Fibroblast of skin of left biceps (primary cell): ENCODE measurements at places on chromosomes 7 and 10.

- no peak for DNase-seq
Observed at GRCh38 chr7:26423436-26423835, 131.8 kb downstream of the SNX10 start.

- no peak for DNase-seq
Observed at GRCh38 chr7:116633131-116633988, 38.6 kb upstream of the MET start.

GRCh38 chr7:1544178-1544895 is 11.7 kb downstream of the TMEM184A start:
- no peak for DNase-seq

GRCh38 chr7:11858622-11859302 is 26.8 kb upstream of the THSD7A start:
- no peak for DNase-seq

- DNase-seq, result no peak
Observed at GRCh38 chr7:120504386-120504785, 231.4 kb downstream of the KCND2 start.

DNA sequence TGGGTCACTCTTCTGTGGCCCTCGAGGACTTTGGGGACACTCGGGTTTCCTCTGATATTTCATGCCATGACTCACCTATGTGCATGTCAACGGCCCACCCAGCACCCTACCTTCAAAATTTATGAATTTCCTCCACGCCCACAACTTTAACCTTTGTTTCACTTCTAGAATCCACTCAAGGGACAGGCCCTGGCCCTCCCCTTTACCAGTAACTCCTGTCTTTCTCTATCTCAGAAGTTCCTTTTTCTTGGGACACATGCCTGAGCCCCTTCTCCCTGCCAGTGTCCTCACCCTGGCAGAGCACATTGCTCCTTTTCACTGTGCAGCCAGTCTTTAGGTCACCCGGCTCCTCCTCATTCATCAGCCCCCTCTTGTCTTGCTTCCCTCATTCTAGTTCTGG is 282.5 kb upstream of the KLF6 start:
- no peak for DNase-seq

DNA sequence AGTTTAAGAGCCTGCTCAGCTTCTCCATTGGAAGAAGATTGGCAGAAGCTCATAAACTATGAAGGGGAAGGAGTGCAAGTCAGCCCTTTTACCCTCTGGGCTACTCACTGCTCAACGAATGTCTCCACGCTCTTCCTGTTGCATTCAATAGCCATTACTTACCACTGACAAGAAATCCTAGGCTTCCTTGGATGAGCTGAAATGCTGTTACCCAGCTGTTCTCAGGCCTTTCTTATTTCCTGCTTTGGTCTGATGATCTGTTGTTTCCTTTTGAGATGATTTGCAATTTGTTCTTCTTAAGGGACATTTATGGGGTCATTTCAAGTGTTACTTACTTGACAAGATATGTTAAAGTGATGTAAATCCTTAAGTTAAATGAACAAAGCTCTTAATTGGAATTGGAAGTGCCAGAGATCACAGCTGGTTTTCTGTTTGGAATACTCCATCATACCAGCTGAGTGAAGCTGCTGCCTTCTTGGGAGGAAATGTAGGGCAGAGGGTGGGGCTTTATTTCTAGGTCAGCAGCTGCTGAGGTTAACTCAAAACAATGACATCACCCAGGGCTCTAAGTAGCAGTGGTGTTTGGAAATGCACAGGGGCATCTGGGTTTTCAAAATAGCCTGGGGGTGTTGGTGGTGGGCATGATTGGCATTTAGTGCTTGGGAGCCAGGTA is 170.0 kb downstream of the PRKCQ start:
- no peak for DNase-seq

- no peak for DNase-seq
Observed at GRCh38 chr10:96878057-96878456, 46.0 kb downstream of the LCOR start.

DNA sequence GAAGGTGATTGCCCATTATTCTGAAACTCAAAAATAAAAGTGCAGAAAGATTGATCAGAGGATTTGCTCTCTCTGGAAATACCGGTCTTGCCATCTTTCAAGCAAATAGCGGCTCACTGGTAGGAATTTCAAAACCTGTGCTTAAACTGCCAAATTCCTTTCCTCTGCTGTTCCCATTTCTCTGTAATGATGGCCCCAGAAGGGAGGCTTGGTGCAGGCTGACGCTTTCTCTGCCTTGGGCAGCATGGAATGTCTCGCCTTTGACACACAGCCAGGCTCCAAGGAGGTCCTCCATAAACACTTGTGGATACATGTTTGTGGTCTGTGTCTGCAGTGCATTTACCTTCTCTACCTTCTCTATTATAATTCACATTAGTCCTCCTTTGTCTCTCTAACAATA is 146.8 kb downstream of the HIBADH start:
- DNase-seq, result no peak

- no peak for DNase-seq
Observed at GRCh38 chr10:132907821-132908620, 34.3 kb downstream of the CFAP46 start.

- DNase-seq, result no peak
Observed at GRCh38 chr10:129421399-129422010, 45.5 kb upstream of the MGMT start.

DNA sequence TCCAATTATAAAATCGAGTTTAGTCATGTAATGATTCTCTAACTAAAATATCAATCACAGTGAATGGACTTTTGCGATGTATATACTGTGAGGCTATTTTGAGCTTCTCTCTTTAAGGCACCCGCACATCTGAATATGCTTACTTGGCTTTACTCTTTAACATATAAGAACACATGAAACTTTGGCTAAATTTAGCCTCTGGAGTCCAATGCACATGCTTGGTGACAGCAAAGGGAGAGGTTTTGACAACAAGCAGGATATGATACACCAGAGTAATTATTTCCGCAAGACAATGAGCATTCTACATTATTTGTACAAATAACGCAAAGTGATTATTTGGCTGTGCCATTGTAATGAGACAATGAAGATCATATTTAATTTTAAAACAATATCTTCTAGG is 72.4 kb downstream of the ARID5B start:
- no peak for DNase-seq

- DNase-seq, result no peak
Observed at GRCh38 chr10:5479481-5480161, 19.7 kb downstream of the CALML5 start.

- peak; percentile 89 for DNase-seq
Observed at GRCh38 chr10:34102893-34103506, 712.1 kb downstream of the PARD3 start.

DNA sequence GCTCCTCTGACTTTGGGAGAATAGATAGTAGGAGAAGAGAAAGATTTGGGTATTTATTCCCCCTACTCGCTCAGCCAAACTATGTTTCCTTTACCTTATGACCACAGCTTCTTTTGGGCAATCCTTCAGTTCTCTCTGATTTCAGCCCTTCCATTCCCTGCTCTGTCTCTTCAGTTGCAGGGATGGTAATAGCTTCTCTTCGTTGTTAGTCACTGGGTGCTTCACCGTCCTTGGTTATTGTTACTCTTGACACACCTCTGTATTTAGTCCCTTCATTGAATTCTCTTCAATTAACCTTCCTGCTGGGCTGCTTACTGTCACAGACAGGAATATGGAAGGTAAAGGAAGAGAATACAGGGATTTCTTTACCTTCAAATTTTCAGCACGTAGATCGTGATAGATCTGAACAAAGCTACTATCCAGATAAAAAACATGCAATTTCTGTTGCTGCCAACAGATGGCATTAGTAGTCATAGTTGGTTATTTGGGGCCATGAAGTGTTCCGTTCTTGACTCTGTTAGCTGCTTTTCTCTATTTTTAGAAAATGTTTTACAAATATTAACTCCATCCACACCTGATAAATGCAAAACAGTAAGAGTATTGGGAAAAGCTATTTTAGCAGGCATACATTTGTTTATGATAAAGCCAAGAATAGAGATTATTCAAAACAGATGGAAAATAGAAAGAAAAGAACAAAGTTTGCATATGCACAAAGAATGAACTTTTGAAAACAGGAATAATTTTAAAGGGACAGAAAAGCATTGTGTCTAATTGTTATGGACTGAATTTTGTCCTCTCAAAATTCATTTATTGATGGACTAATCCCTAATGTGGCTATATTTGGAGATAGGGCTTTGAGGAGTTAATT is 14.0 kb upstream of the PTTG1IP2 start:
- peak; percentile 17 for DNase-seq

DNA sequence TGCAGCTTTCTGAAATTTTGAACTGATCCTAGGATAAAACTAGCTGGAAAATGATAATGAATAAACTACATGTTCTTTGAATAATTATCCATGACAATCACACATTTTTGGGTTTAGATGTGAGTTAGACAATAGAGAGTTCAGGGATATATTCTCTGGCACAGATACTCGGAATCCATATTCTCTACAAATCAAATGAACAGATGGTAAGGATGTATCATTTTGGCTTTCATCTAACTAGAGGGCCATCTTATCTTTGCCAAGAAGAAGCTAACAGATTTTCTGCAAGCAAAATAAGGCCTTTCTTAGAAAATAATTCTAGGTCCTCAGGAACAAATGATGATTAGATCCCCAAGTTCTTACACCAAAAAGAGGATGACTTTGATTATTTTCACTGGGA is 355.9 kb upstream of the C7orf33 start:
- no peak for DNase-seq

- no peak for DNase-seq
Observed at GRCh38 chr10:77800738-77801266, 125.8 kb downstream of the DLG5 start.

GRCh38 chr10:73780966-73781365 is 882 bp upstream of the CHCHD1 start:
- DNase-seq, result no peak

GRCh38 chr10:131702531-131703356 is 198.1 kb upstream of the PPP2R2D start:
- DNase-seq, result no peak
